ENCODE measurements at places on chromosomes 5 and 9. TPM values are rescaled to one million over a fixed set of nuclear protein-coding genes. Genes with fewer than 3 reads are reported as not detected.

CLTB gene
- 229 TPM for total RNA-seq

DNA sequence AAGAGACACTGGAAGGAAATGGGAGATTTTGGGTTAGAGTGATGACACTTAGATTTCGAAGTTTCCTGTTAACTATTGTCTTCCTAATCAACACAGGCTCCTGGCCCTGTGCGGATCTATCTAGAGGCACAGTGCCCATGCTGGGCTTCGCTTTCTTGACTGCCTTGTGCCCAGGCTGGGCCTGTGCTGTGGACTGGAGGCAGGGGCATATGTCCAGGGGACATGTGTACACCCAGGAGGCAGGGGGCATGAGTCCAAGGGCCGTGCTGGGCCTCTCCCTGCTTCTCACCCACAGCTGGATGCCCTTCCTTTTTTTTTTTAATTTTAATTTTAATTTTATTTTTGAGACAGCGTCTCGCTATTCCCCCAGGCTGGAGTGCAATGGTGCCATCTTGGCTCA lies 37.6 kb downstream of the EHMT1 start:
- DNase-seq = no peak

- DNase-seq = no peak
These were observed 358.1 kb downstream of the GLIS3 start for GRCh38 chr9:3941758-3942157.

ACOT12 gene
- total RNA-seq = not detected

DNA sequence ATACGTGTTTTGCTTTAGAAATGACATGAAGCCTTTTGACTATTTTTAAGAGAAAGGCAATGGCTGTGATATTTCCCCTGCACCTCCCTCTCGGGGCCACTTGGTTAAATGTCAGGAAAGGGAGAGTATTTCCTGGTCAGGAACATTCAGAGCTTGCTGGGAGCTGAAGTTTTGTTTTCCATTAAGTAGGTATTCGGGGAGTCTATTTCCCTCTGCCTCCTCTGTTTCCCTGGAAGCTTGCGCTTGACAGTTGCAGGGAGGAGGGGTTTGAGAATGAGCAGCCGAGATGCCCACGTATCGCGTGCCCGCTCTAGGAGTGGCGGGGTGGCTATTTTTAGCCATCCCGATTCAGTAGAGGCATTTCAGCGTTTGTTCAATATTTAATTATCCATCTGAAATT lies 6.7 kb downstream of the DAB2IP start:
- DNase-seq = no peak

GRCh38 chr5:73446631-73447529 lies 1.7 kb downstream of the FOXD1 start:
- DNase-seq = peak; percentile 72

- DNase-seq = no peak
These were observed 44.3 kb downstream of the UBE2QL1 start for GRCh38 chr5:6492934-6493333.

Data from esophagus muscularis mucosa (tissue), 4 donors.